KG1 (cell line): ENCODE measurements at places on chromosomes 16 and 17.

GRCh38 chr17:30477774-30478115, 537 bp downstream of the GOSR1 start:
- DNase-seq: no peak

DNA sequence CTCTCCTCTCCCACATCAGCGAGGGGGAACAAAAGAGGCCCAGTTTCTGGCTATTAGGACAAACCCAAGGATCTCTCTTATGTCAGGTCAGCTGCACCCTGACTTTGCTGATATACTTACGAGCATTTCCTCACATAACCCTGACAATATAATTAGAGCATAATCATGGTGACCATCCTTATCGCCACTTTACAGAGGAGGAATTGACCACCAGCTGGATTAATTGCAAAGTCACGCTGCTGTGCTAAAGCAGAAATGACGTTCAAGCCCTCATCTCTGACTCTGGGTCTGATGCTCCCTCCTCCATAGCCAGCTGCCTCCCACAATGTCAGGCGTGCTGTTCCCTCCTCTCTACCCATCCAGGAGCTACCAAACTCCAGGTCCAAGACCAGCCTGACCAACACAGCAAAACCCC, 42.6 kb downstream of the TRARG1 start:
- no peak for DNase-seq

- no peak for DNase-seq
Observed at GRCh38 chr17:11869680-11870394, 127.4 kb downstream of the ZNF18 start.

GRCh38 chr17:5558815-5559785, 25.2 kb downstream of the NLRP1 start:
- no peak for DNase-seq

DNA sequence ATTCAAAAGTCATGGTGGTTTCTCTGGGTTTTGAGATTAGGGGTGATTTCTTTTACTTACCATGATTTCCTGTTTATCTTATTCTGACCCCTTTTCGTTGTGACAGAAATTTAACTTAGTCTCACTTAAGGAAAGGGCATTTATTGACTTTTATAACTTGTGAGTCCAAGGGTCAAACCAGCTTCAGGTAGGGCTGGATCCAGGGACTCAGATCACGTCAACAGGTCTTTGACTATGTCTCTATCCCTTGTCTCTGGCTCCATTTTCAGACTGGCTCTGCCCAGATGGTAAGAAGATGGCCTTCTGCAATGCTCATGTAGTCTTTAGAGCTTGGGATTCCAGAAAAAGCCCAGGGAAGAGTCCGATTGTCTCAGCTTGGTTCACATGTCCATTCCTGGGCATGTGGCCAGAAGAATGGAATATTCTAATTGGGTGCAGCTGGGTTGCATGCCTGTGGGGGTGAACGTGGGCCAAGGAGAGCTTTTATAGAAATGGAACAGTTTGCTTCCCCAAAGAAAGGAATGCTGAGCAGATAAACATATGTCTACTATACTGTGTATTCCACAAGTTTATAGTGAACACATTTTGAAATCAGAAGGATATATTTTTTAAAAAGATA, 13.4 kb downstream of the USP43 start:
- DNase-seq: no peak

GRCh38 chr16:1208239-1208830, 16.7 kb downstream of the TPSG1 start:
- peak; percentile 33 for DNase-seq

GRCh38 chr17:81200695-81201580, 21.8 kb downstream of the CEP131 start:
- peak; percentile 3 for DNase-seq

GRCh38 chr16:58462997-58463941, 36.7 kb upstream of the NDRG4 start:
- DNase-seq: no peak

- no peak for DNase-seq
Observed at GRCh38 chr16:87802670-87803069, 36.9 kb upstream of the KLHDC4 start.

GRCh38 chr16:72612256-72612655, 435.7 kb downstream of the ZFHX3 start:
- no peak for DNase-seq

DNA sequence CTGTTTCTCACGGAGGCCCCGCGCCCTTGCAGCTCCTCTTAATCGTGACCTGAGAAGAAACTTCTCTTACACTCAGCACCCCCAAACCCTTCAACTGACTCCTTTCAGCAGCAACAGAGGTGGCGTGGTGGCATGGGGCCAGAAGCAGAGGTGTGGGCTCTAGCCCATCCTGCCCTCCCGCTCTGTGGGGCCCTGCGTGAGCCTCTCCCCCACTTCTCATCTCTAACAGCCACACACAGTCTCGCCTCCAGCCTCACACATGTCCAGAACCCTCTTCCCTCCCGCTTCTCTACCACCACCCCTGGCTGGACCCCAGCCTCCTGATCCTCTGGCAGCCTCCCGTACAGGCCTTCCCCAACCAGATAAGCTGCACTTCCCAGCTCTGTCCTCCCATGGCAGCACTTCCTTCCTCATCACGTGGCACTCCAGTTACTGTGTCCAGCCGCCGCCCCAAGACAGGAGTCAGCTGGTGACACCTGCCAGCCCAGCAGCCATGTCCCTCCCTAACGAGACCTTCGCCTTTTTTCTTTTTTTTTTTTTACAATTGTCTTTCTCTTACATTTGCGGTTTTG, 30.5 kb downstream of the NSMCE1 start:
- DNase-seq: peak; percentile 90

- DNase-seq: no peak
Observed at GRCh38 chr17:38663125-38663751, 11.5 kb downstream of the EPOP start.

GRCh38 chr17:45410144-45411091, 22.3 kb downstream of the ARHGAP27 start:
- DNase-seq: peak; percentile 30

GRCh38 chr16:13848795-13849194, 71.2 kb upstream of the ERCC4 start:
- no peak for DNase-seq

DNA sequence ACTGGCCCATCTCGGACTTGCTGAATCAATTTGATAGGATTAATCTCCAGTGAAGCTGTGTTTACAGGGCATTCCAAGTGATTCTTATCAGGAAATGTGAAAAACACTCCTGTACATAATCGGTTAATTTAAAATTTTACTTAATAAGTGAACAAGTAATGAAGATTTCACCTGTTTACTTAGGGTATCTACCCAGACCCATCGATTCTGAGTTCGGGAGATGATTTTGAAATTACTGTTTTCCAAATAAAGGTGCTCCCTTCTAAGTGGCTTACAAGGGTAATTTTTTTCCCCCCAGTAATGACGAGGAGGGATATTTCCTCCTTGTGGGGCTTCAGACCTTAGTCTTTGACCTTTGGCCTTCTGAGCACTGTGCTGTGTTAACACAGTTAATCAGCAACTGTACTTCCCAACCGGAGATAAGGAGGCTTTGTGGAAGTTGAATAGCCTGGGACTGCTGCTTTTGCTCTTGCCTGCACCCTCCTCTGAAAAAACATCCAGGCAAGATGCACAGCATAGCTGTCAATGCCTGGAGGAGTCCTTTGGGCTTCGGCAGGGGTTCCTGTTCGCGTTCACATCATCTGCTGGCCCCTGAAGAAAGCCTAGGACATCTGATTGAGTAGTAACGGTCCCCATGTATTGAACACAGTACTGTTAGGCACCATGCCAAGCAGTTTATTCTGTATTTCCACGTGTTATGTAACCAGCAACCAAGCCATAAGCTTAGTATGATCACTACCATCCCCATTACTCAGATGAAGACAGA, 1.8 kb downstream of the FAHD1 start:
- DNase-seq: no peak

- no peak for DNase-seq
Observed at GRCh38 chr17:38916771-38917170, 8.6 kb upstream of the LASP1NB start.

GRCh38 chr16:75345711-75346110, 87.6 kb downstream of the CFDP1 start:
- no peak for DNase-seq

GRCh38 chr17:29713626-29714025, 90.9 kb upstream of the CORO6 start:
- no peak for DNase-seq

- no peak for DNase-seq
Observed at GRCh38 chr17:2594722-2595599, 1.5 kb downstream of the PAFAH1B1 start.

GRCh38 chr17:44595216-44595775, 38.0 kb downstream of the FZD2 start:
- no peak for DNase-seq

DNA sequence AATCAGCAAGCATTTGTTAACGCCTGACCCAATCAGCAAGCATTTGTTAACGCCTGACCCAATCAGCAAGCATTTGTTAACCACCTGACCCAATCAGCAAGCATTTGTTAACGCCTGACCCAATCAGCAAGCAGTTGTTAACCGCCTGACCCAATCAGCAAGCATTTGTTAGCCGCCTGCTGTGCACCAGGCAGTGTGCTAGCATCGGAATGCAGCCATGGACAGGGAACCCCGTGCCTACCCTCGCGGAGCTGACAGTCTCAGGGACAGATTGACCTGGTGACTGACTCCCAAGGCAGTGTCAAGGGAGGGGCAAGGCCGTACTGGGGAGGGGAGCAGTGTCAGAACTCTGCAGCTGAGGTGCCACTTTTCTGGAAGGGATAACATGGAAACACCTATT, 66.9 kb downstream of the ABR start:
- no peak for DNase-seq

- peak; percentile 53 for DNase-seq
Observed at GRCh38 chr17:32007463-32008298, 498 bp downstream of the LRRC37B start.

GRCh38 chr17:72700226-72700625, 392.3 kb downstream of the SLC39A11 start:
- DNase-seq: no peak

- DNase-seq: no peak
Observed at GRCh38 chr16:64094992-64095634, 1026.8 kb downstream of the CDH11 start.

DNA sequence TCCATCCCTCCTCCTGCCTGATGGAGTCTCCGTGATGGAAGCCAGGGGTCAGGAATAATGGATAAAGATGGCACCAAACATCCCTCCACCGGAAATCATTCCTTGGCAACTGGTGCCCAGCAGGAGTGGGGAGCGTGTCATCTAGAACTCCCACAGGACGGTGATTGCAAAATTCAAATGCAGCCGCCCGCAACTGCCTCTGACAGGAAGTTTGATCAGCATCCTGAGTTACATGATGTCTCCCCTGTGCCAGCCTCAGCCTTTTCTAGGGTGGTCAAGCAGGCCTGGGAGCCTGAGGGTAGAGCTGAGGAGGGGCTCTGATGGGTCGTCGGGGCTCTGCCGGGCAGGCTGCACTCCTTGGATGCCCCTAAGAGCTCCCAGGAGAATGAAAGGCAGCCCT, 52.8 kb downstream of the GSG1L start:
- DNase-seq: no peak

DNA sequence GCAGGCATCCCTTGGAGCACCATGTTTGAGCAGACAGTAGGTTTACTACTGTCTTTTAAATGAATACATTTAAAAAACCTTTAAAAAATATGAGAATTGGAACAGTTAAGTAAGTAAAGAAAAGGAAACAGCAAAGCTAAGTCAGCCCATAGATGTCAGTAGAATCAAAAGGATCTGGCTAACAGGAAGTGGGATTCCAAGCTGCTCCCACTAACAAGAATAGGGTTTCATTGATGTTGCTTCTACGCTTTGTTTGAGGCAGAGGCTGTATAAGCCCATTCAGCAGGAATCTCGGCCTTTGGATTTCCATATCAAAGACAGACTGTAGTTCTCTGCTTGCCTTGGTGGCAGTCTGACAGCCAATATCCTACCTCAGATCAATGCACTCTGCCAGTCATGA, 122.9 kb upstream of the ELAC2 start:
- DNase-seq: no peak

GRCh38 chr17:83051396-83052240, 27.8 kb upstream of the METRNL start:
- DNase-seq: peak; percentile 94

DNA sequence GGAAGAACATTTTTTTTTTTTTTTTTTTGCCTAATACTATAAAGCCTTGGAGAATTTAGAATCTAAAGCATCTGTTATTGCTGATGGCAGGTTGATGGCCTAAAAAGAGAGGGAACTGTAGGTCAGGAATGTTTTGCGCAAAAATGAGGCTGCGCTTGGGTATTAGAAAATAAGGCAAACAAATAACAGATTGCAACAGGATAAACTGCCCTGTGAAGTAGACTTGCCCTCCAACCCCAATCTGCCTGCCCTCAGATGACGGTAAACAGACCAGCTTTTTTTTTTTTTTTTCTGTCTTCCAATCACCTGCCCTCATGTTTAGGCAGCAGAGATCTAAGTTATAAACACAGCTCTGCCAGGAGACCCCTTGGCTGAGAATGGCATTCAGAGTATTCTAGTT, 3.8 kb upstream of the DHX8 start:
- DNase-seq: no peak

DNA sequence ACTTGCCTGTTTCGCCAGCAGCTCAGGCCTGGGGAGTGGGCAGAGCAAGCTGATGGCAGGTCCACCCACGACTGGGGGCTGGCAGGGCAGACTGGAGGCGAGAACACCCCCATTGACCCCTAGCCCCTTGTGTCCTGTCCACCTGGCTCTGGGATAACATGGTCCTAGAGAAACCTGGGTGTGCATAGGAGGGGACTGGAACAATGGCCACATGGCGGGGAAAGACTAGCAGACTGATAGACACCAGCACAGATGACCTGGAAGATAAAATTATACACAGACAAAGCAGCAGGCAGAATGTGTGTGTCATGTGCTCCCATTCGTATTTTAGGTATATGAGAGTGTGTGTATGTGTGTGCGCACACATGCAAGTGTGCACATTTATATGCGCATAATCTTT, 23.5 kb downstream of the NUBP1 start:
- no peak for DNase-seq

DNA sequence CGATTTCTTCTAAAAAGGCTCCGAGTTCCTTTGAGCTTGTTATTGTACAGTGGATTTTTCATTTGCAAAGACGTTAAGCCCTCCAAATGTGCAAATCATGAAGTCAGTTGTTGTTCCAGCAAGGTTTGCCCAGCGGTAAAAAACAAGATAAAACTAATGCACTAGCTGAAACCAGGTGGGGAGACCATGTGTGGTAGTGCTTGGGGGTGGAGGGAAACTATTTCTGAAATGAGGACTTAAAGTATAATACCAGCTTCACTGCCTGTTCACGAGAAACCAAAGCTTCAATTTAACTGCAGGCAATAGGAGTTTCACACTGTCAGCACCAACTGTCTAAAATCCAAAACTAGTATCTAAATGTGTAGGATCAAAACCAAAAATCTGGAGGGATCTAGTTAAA, 22.3 kb downstream of the SMARCE1 start:
- no peak for DNase-seq

GRCh38 chr17:56881685-56882295, 32.1 kb downstream of the TRIM25 start:
- DNase-seq: no peak

- no peak for DNase-seq
Observed at GRCh38 chr16:52861614-52862022, 191.1 kb downstream of the CHD9NB start.
